ENCODE measurements at places on chromosomes 12 and 14.

DNA sequence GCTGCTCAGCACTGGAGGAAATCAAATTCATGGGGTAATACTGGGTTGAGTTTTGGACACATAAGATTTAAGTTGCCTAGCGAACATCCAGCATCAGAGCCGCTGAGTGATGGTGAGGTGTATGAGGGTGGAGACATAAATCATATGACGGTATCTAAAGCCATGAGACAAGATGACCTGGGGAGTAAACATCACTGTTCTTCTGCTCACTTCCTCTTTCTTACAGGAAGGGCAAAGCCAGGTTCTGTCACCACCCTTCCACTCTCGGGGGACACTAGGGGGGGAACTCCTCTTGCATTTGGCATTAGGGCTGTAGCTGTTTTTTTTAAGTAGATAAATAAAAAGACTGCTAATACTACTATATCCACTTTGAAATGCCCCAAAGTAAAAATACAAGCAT, 24.0 kb downstream of the PRDM4 start:
- DNase-seq, result no peak

- no peak for DNase-seq
Measured at GRCh38 chr14:85604021-85604420, 74.1 kb downstream of the FLRT2 start.

GRCh38 chr12:109871668-109872314, 8.6 kb downstream of the GLTP start:
- no peak for DNase-seq

- DNase-seq, result no peak
Measured at GRCh38 chr12:46872135-46872534, 46.3 kb upstream of the SLC38A4 start.

DNA sequence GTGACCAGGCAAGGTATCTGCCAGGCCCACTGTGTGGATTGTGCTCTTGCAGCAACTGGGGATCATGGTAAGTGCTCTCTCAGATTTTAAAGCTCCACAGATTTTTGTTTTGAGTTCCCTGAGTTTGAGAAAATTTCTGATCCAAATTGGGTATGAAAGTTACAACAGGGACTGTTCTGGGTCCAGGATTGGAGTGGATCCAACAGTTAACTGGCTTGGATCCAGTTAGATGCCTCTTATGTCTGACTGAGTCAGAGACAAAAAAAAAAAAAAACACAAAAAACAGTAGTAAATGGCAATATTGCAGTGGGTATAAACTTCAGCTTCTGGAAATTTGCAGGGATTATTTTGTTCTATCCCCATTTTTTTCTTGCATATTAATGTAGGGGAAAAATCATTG, 598.8 kb downstream of the C12orf50 start:
- no peak for DNase-seq

DNA sequence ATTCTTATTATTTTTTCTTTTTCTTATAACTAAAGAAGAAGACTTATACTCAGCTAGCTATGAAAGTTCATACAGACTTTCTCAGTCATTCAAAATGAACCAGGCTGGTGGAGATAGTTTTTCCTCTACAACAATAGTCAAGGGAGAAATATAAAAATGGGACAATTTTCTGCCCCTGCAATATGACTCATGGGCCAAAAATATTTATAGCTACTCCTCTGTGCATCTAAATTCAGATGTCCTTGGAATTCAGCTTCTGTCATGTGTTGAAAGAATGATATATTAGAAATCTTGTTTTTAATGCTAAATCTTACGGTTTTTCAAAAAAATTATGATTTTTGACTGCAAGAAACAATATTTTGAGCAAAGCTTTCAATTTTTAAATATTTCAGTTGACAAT, 237.2 kb upstream of the SYT10 start:
- no peak for DNase-seq

DNA sequence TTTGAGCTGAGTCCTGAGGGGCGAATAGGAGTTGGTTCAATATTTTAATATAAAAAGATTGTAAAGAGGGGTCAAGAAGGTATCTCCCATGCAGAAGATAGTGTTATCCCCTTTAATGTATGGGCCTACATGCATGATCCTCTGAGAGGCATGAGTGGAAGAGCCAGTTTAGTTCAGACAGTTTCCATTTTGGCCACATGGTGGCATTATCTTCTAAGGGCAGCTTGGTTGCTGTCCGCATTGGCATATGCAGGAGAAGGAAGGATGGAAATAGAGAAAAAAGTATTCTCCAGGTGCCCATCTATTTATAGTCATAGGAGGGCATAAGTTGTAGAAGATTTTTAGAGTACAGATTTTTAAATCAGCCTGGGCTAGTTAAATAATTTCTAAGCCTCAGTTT, 5.4 kb downstream of the SAMD4A start:
- no peak for DNase-seq

DNA sequence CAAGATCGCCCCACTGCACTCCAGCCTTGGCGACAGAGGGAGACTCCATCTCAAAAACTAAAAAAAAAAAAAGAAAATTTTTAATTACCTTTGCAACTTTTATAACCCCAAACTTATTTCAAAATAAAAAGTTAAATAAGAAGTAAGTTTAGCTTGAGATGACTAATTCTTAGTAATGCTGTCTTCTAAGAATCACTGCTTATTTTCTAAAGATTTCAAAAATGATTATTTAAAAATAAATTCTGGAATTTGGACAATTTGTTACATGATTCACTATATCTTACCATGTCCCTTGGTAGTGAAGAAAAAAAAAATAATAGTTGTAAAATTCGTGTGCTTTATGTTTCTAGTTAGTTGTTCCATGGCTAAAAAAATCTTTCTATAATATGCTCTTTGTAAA, 11.6 kb upstream of the HECTD1 start:
- DNase-seq, result no peak

- no peak for DNase-seq
Measured at GRCh38 chr12:41188841-41189394, 798 bp downstream of the PDZRN4 start.

GRCh38 chr14:30443368-30444007, 115.5 kb upstream of the G2E3 start:
- DNase-seq, result no peak

DNA sequence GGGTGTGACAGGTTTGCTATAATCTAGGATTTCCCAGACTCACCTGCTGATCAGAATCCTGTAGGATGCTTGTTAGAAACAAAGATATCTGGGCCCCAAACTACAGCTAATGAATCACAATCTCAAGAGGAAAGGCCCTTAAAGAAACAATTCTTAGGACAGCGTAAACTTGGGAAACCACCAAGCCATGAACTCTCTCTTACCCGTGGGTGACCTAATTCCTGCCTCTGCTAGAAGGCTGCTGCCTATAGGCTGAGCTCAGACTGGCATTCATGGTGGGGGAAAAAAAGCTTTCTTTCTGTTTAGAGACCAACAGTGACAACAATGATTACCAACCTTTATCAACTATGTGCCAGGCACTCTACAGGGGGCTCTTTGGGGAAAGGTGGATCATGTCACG, 213.9 kb upstream of the FKBP4 start:
- no peak for DNase-seq

- DNase-seq, result no peak
Measured at GRCh38 chr12:42892702-42893551, 303.4 kb upstream of the PRICKLE1 start.

GRCh38 chr14:104148433-104149277, 10.3 kb downstream of the KIF26A start:
- no peak for DNase-seq

DNA sequence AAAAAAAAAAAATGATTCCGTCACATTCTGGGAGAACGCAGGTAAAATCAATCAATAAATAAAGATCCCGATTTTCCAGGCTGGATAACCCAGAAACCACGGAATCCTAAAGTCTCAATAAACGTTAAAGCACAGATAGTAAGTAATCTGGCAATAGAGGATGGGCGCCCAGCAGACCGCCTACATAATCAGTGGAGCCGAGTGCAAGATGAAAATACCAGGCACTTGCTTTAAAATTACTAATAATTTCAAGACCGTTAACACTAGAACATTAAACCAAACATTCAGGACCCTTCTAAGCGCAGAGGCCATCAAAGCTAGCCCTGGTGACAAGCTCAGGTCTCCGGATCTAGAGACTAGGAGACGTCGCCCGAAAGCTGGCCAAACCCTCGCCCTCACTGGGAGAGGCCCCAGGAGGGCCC, 1.2 kb upstream of the DCAF11 start:
- DNase-seq, result no peak

GRCh38 chr12:133130808-133131128, 341 bp downstream of the ZNF10 start:
- DNase-seq, result no peak

DNA sequence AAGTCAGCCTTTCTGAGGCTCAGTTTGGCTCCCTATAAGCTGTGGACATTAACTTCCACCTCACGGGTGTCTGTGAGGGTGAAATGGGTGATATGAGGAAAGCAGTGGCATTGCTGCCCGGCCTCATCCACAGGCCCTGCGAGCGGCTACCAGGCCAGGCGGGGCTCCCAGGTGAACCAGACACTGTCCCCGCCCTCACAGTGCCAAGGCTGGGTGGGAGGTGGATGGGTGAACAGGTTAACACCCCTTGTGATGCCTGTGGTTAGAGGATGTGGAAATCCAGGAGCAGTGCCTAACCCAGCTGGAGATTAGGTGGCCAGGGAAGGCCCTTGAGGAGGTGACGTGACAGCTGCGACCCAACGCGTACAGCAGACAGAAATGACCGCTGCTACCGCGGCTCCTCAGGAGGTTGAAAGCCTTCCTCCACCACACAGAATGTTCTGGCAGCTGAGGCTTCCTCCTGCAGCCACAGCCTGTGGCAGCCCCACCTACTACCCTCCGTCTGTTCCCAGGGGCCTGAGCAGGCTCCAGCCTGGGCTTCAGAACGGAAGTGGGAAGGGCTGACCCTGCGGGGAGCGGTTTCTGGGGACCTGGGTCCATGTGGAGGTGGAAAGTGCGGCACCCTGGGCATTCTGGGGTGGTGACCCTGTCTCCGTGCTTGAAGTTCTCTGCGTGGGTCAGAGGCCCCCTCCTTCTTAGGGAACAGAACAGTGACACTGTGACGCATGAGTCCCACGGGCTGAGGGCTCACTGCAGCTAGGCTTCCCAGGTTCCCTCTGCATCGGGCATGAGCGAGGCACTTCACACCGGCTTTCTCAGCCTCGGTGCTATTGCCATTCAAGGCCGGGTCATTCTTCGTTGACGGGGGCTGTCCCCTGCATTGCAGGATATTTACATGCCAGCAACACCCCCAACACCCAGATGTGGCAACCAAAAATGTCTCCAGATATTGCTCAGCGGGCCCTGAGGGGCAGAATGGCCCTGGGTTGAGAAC, 9.7 kb downstream of the MMAB start:
- DNase-seq, result no peak

GRCh38 chr12:63302941-63303536, 152.0 kb upstream of the AVPR1A start:
- DNase-seq, result no peak

- DNase-seq, result no peak
Measured at GRCh38 chr12:4762773-4763172, 42.6 kb downstream of the GALNT8 start.

DNA sequence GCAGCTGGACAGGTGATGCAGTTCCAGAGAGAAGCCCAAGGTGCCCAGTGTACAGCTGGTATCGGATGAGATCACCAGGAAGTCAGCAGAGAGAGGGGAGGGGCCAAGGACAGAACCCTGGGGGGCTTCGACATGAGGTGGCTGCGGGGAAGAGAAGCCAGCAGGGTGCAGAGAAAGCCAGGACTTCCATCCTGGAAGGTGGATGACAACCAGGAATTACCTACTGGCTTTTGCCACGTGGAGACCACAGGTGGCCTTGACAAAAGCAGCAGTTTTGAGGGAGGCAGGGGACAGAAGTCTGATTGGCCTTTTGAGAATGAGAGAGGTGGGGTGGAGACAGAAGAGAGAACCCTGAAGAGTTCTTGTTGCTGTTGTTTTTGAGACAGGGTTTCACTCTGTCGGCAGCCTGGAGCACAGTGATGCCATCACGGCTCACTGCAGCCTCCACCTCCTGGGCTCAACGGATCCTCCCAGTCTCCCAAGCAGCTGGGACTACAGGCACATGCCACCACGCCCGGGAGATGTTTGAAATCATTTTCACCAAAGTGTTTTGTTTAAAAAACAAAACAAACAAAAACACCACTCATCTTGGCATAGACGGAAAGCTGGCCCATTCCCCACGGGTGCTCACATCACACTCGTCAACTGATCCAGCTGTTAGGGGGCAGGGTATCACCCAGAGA, 35.2 kb downstream of the CDC42BPB start:
- no peak for DNase-seq

- DNase-seq, result no peak
Measured at GRCh38 chr14:106372870-106373652, 846.7 kb downstream of the TMEM121 start.

DNA sequence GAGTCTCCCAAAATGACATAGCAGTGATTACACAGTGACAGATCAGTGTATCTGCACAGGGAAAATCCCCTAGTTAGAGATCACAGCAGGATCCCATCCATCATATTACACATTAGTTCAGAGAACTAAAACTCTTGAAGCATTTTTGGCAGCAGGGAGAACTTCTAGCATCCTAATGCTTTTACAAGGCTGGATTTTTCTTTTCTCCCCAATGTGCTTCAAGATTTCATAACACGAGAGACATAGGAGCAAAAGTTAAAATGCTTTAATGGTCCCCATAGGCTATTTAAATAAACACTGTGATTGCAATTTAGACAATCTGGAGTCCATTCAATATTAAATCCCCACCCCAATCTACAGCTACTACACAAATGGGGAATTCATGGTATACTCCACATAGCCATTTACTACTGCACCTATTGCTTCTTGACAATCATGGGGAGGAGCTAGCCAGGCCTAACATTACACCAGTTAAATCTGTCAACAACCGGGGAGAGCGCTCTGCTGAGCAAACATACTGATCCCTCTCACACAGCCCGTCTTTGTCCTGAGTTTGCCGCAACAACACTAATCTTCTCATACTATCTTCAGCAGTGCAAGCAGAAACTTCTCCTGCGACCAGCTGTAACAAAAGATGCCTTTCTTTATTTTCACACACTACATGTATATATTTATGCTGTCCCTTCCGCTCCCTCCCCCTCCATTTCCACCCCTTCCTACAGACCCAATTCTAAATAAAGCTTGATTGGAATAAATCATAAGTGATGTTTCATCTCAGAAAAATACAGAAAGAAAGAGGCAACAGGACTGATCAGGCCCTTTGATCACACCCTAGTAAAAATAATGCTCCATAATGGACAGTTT, 120.3 kb upstream of the SOX5 start:
- no peak for DNase-seq

GRCh38 chr12:40828593-40828990, 136.4 kb downstream of the CNTN1 start:
- no peak for DNase-seq

GRCh38 chr12:104010606-104011169, 39.3 kb downstream of the GLT8D2 start:
- no peak for DNase-seq

GRCh38 chr12:53887006-53887405, 51.6 kb upstream of the HOXC13 start:
- DNase-seq, result no peak

DNA sequence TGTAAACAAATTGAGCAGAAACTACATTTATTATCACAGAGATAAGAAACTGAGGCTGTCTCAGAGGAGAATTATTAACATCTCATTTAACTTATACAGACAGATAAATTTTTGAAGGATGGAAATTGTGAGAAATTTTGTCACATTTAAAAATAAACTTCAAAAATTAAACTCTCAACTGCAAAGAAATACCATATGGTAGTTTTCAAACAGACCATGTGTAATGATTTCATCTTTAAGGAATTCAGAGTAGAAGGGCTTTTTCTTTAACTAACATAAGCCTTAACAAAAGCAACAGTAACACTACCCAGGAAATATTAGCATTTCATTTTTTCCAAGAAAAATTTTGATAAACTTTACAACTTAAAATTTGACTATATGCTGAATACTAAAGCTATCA, 26.6 kb downstream of the NUP37 start:
- DNase-seq, result no peak

- DNase-seq, result no peak
Measured at GRCh38 chr14:88473791-88474190, 81.0 kb downstream of the PTPN21 start.
